ENCODE measurements at places on chromosomes 7 and 10.

GRCh38 chr10:133422807-133423771 lies 1.3 kb downstream of the SPRN start:
- DNase-seq: no peak

GRCh38 chr7:25804154-25804553 lies 347.8 kb upstream of the NFE2L3 start:
- no peak for DNase-seq

GRCh38 chr7:66886152-66886551 lies 34.9 kb upstream of the TMEM248 start:
- DNase-seq: no peak

DNA sequence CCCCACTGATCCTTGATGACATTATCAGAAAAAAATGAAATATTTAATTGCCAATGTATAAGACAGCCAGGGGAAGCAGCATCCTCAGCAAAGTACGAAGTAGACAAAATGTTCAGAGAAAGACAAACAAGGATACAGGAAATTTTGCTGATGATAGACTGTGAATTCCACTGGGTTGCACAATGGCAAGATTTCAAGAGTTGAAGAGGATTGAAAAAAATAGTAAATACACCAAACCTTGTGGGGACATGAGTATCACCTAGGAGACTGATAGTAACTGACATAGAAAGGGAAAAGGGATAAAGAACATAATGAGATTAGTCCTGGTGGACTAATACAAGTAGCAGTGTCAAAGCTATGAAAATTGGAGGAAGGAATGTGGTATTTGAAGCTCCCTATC lies 16.5 kb downstream of the CNOT4 start:
- no peak for DNase-seq

GRCh38 chr10:121079226-121079625 lies 228.1 kb downstream of the WDR11 start:
- DNase-seq: no peak
